ENCODE measurements at places on chromosomes 12 and 14. TPM values are rescaled to one million over a fixed set of nuclear protein-coding genes. Genes with fewer than 3 reads are reported as not detected.

GRCh38 chr12:105856048-105856405 is 282.7 kb downstream of the NUAK1 start:
- H3K36me3 ChIP-seq = no peaks in the 10 kb centered on the region
- H3K4me1 ChIP-seq = no peaks in the 10 kb centered on the region
- DNase-seq = no peak
- H3K27ac ChIP-seq = no peak overlapping the region

- DNase-seq = no peak
- H3K4me1 ChIP-seq = no peaks in the 10 kb centered on the region
- H3K27me3 ChIP-seq = no peaks in the 10 kb centered on the region
- no peak overlapping the region for H3K27ac ChIP-seq
Observed at GRCh38 chr14:95330591-95331370, 11.1 kb upstream of the CLMN start.

DNA sequence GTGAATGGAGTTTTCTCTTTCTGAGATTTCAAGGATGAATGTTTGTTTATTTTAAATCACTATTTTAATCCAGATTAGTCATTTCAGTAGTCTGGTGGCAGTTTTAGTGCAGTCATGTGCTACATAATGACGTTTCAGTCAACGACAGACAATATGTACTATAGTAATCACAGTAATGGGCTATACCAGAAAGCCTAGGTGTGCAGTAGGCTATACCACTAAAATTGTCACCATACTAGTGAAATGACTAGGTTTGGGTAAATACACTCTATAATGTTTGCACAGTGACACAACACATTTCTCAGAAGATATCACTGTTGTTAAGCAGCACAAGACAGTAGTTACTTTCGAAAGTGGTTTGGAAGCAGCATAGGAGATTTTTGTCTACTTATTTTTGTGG is 203.1 kb downstream of the ETNK1 start:
- H3K4me1 ChIP-seq = no peaks in the 10 kb centered on the region
- no peaks in the 10 kb centered on the region for H3K36me3 ChIP-seq
- H3K27me3 ChIP-seq = no peaks in the 10 kb centered on the region
- H3K27ac ChIP-seq = no peak overlapping the region
- no peak for DNase-seq

- no peak for DNase-seq
- no peaks in the 10 kb centered on the region for H3K27me3 ChIP-seq
- no peaks in the 10 kb centered on the region for H3K36me3 ChIP-seq
- peaks cover 6% of the 10 kb centered on the region for H3K4me1 ChIP-seq
- no peak overlapping the region for H3K4me3 ChIP-seq
Observed at GRCh38 chr12:69466867-69467266, 3.3 kb upstream of the FRS2 start.

DNA sequence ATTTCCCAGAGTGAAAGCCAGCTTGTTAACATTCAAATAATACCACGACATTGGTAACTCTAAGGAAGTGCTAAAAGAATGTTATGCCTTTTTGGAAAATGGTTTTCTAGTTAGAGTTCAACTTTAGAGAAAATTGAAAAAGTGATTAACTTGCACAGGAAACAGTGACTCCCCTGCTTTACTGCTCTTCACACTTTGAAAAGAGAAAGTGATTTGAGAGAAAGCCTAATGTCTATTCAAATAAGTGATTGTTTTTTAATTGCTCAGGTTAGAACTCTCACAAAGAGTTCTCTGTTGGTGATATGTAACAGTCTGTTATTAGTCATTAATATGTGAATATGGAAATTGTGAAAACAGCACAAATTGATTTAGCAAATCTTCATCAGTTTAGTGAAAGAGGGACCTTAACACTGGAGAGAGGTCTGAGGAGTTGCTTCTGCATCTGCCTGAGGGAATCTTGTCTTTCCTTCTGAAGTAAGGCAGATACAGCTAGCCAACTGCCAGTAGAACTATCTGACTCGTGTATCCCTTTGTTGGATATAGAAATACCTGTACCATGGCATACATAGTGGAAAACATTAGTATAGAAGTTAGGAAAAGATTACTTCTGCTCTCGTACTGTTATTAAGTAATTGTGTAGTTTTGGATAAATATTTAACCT is 25.5 kb downstream of the ATF7IP start:
- H3K36me3 ChIP-seq = no peaks in the 10 kb centered on the region
- peaks cover 6% of the 10 kb centered on the region for H3K4me1 ChIP-seq
- DNase-seq = peak; percentile 27

GRCh38 chr14:61388976-61389576 is 67.7 kb downstream of the PRKCH start:
- no peak overlapping the region for H3K4me3 ChIP-seq
- H3K27me3 ChIP-seq = peaks cover 3% of the 10 kb centered on the region
- H3K36me3 ChIP-seq = no peaks in the 10 kb centered on the region
- no peaks in the 10 kb centered on the region for H3K4me1 ChIP-seq

- H3K27me3 ChIP-seq = no peaks in the 10 kb centered on the region
- no peak within 1 kb of the TSS for H3K27ac ChIP-seq
- H3K4me1 ChIP-seq = no peaks in the 10 kb centered on the region
Observed at GRCh38 chr14:21155963-21156362, at the start of gene OR5AU1. Gene OR5AU1 (minus strand): TSS chr14:21156063. CDS start chr14:21155872, 191 bp downstream.

GRCh38 chr12:46723629-46724419 is 102.0 kb downstream of the SLC38A4 start:
- no peaks in the 10 kb centered on the region for H3K27me3 ChIP-seq
- no peak overlapping the region for H3K4me3 ChIP-seq
- DNase-seq = no peak
- H3K4me1 ChIP-seq = no peaks in the 10 kb centered on the region

GRCh38 chr14:83260751-83261150 is 1727.1 kb upstream of the SEL1L start:
- DNase-seq = no peak
- no peaks in the 10 kb centered on the region for H3K4me1 ChIP-seq
- H3K4me3 ChIP-seq = no peak overlapping the region
- H3K36me3 ChIP-seq = no peaks in the 10 kb centered on the region
- no peaks in the 10 kb centered on the region for H3K27me3 ChIP-seq

GRCh38 chr12:125105600-125105999 is 40.4 kb downstream of the AACS start:
- no peaks in the 10 kb centered on the region for H3K4me1 ChIP-seq
- H3K36me3 ChIP-seq = peaks cover 16% of the 10 kb centered on the region
- H3K4me3 ChIP-seq = no peak overlapping the region
- no peak for DNase-seq
- H3K27ac ChIP-seq = no peak overlapping the region
- no peaks in the 10 kb centered on the region for H3K27me3 ChIP-seq

GRCh38 chr12:105427883-105428282 is 97.4 kb downstream of the C12orf75 start:
- H3K27ac ChIP-seq = no peak overlapping the region
- no peak overlapping the region for H3K4me3 ChIP-seq
- DNase-seq = no peak
- H3K27me3 ChIP-seq = no peaks in the 10 kb centered on the region
- no peaks in the 10 kb centered on the region for H3K36me3 ChIP-seq
- peaks cover 25% of the 10 kb centered on the region for H3K4me1 ChIP-seq

DNA sequence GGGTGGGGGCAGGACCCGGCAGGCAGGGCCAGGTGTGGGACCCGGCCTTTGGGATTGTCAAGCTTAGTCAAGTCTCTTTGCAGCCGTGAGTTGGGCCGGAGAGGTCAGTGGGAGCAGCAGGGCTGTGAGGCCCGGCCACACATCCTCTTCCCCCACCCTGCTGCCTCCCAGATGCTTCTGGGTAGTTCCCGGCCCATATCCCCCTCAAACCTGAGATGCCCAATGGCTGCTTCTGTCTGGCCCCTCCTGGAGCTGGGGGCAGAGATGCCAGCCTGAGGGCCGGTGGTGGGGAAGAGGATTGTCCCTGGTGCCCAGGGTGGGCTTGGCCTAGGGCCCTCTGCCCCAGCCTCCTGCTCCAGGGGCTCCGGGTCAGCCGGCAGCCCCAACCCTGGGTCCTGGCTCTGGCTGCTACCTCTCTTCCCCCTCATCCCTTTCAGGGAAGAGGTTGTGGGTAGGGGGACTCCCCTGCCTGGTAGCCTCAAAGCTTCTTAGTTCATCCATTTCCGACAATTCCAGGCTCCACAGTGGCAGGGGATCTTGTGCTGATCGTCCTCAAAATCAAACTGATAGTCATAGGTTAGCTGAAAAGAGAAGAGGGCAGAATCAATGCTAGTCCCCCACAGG is 2.8 kb upstream of the PRKAG1 start:
- no peaks in the 10 kb centered on the region for H3K27me3 ChIP-seq
- DNase-seq = no peak
- no peak overlapping the region for H3K27ac ChIP-seq

- H3K27ac ChIP-seq = no peak overlapping the region
- no peaks in the 10 kb centered on the region for H3K4me1 ChIP-seq
- H3K27me3 ChIP-seq = no peaks in the 10 kb centered on the region
- H3K36me3 ChIP-seq = no peaks in the 10 kb centered on the region
- no peak overlapping the region for H3K4me3 ChIP-seq
- DNase-seq = no peak
Observed at GRCh38 chr12:83573671-83574070, 887.0 kb downstream of the TMTC2 start.

GRCh38 chr12:92055877-92056276 is 89.8 kb downstream of the BTG1 start:
- no peaks in the 10 kb centered on the region for H3K4me1 ChIP-seq
- no peaks in the 10 kb centered on the region for H3K36me3 ChIP-seq
- H3K27ac ChIP-seq = no peak overlapping the region
- no peak overlapping the region for H3K4me3 ChIP-seq
- no peaks in the 10 kb centered on the region for H3K27me3 ChIP-seq
- no peak for DNase-seq

DNA sequence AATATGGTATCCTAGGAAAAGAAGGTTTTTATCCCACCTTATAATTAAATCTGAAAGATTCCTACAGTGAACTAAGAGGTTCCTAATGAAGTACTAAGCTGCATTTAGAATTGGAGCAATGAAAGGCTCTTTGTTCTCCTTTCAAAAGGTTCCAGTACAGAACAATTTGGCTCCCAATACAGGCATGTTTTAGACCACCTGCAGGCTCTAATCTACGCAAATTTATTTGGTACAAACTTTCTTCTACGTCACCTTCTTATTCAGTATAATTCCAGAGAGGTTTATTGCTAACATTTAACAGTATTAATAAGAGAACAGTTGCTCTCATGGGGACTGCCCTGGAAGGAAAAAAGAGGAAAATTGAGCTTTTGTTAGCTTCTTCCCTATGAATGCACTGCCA is 37.6 kb upstream of the SLCO1C1 start:
- H3K27me3 ChIP-seq = no peaks in the 10 kb centered on the region
- no peaks in the 10 kb centered on the region for H3K4me1 ChIP-seq
- no peak for DNase-seq
- no peak overlapping the region for H3K4me3 ChIP-seq

DNA sequence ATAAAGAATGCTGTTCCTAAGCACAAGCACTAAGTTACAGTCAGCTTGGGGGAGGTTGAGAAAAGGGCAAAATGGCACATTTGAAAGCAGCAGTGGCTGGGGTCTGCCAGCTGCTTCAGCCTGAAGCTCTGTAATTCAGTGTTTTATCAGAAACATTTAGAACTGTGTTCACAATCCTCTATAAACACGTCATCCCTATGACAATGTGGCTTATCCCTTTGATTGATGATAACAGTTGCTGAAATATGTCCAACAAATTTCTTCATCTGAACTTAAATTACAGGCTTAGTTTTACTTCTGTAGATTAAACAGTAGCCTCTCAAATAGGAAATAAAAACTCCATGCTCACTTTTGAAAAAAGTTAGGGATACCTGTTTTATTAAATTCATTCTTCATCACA is 108.8 kb downstream of the VEZT start:
- no peaks in the 10 kb centered on the region for H3K27me3 ChIP-seq
- H3K4me3 ChIP-seq = no peak overlapping the region
- no peak overlapping the region for H3K27ac ChIP-seq
- no peak for DNase-seq
- no peaks in the 10 kb centered on the region for H3K36me3 ChIP-seq

- no peak overlapping the region for H3K27ac ChIP-seq
- H3K4me3 ChIP-seq = no peak overlapping the region
- DNase-seq = peak; percentile 62
- no peaks in the 10 kb centered on the region for H3K36me3 ChIP-seq
- H3K4me1 ChIP-seq = peaks cover 9% of the 10 kb centered on the region
- no peaks in the 10 kb centered on the region for H3K27me3 ChIP-seq
Observed at GRCh38 chr12:175250-175649, 38.7 kb downstream of the SLC6A12 start.

- H3K27me3 ChIP-seq = no peaks in the 10 kb centered on the region
- no peak overlapping the region for H3K4me3 ChIP-seq
- H3K4me1 ChIP-seq = no peaks in the 10 kb centered on the region
- peak overlapping the region; percentile 8 for H3K27ac ChIP-seq
- no peak for DNase-seq
Observed at GRCh38 chr12:56596815-56597214, 33.3 kb downstream of the BAZ2A start.

DNA sequence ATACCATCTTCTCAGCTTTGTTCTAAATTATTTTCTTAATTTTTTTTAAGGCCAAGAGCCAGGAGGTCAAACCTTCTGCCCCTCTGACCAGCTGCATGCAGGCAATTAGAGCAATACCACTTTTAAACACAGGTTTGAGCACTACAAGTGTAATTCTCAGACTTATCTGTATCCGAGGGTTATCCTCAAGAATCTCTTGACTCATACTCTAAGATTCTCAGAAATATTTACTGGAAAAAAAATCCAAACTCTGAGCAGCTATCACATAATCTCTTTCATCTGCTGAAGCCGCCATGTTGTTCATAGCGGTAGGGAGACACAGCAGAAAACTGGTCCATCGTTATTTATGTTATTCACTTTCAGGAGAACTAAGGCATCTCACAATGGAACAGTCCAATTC is 27.4 kb upstream of the PTHLH start:
- H3K36me3 ChIP-seq = no peaks in the 10 kb centered on the region
- DNase-seq = no peak
- no peaks in the 10 kb centered on the region for H3K4me1 ChIP-seq
- no peak overlapping the region for H3K4me3 ChIP-seq

DNA sequence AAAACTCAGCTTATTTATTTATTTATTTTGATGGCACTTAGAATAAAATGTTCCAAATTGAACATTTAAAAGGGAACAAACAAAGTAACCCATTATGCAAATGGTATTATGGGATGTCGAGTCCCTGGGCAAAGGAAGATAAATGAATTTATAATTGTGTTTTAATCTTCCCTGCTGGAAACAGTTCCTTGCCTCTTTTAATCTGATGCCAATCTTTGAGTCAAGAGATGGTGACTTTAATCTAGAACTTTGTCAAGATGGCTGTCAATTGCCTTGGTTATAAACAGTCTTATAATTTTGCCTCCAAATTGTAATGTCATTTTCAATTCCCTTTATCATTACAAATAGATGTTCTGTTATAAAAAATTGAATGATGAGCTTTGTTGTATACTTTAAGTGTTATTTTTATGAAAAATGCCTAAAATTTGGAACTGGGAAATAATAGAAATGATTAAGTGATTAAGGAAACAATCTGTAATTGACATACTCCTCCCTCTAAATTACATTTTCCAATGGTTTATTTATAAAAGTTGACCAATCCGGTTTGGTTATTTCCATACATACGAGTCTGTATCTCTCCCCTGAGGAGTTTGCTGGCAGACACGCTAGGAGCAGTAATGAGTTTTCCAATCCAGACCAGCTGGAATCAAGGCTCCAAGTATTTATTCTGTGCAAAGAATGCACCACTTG is 134.9 kb upstream of the FRMD6 start:
- H3K4me1 ChIP-seq = no peaks in the 10 kb centered on the region
- H3K27ac ChIP-seq = no peak overlapping the region
- no peak overlapping the region for H3K4me3 ChIP-seq
- peak; percentile 96 for DNase-seq
- no peaks in the 10 kb centered on the region for H3K36me3 ChIP-seq

The PPP1R3E gene
- polyA plus RNA-seq = 7.1 TPM

The DNM1L gene
- polyA plus RNA-seq = 28.8 TPM

The HHIPL1 gene
- 0.31 TPM for polyA plus RNA-seq

The YBX3 gene
- polyA plus RNA-seq = 228 TPM

The SLC6A13 gene
- 0.46 TPM for polyA plus RNA-seq

The PITPNM2 gene
- 12.9 TPM for polyA plus RNA-seq

The GNB3 gene
- 2.0 TPM for polyA plus RNA-seq

The CLMN gene
- 7.2 TPM for polyA plus RNA-seq

The GYS2 gene
- polyA plus RNA-seq = 0.10 TPM

The TUNAR gene
- 0.01 TPM for polyA plus RNA-seq

The COX14 gene
- 78.1 TPM for polyA plus RNA-seq
